Natural killer cell (primary cell): ENCODE measurements at places on chromosomes 3 and 15.

DNA sequence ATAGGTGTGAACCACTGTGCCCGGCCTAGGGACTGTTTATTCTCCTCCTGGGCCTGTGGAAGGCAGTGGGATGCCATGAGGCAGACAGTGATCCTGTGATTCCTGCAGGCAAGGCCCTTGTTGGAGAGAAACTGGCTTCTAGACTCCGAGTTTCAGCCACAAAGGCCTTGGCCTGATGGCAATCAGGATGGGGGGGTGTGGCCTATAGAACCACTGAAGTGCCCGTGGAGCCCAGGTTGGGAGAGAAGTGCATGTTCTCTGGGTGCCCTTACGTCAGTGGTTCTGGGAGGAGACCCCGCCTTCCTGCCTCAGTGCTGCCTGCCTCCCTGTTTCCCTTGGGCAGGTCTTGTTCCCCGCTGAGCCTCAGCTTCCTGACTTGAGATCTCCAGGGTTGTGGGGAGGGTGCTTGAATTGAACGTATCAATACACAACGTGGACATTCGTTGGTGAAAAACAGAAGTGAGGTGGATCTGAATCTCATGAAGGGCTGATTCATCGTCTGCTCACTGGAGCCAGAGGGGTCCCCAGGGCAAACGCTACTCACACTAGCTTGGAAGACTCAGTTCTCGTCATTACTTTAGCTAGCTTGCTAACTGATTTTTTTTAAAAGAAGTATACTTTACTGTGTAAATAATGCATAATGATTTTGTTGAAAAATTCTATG, 31.8 kb downstream of the IRAK2 start:
- DNase-seq, result peak; percentile 19

- no peak for DNase-seq
These were observed 35.8 kb downstream of the MLH1 start for GRCh38 chr3:37029111-37029510.

DNA sequence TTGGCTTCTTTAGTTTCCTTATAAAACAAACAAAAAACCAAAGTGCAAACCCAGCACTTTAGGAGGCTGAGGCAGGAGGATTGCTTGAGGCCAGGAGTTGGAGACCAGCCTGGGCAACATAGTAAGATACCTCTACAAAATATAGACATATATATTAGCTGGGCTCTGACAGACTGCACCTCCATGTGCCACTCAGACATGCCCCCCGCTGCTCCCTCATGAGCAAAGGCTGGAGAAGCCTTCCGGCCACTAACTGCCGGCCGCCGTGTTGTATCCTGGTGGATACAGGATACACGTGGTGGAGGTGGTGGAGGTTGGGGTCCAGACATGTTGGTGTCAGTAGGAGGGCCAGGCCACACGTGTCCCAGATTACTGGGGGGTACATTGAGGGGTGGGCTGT, 29.4 kb upstream of the CCR4 start:
- no peak for DNase-seq

DNA sequence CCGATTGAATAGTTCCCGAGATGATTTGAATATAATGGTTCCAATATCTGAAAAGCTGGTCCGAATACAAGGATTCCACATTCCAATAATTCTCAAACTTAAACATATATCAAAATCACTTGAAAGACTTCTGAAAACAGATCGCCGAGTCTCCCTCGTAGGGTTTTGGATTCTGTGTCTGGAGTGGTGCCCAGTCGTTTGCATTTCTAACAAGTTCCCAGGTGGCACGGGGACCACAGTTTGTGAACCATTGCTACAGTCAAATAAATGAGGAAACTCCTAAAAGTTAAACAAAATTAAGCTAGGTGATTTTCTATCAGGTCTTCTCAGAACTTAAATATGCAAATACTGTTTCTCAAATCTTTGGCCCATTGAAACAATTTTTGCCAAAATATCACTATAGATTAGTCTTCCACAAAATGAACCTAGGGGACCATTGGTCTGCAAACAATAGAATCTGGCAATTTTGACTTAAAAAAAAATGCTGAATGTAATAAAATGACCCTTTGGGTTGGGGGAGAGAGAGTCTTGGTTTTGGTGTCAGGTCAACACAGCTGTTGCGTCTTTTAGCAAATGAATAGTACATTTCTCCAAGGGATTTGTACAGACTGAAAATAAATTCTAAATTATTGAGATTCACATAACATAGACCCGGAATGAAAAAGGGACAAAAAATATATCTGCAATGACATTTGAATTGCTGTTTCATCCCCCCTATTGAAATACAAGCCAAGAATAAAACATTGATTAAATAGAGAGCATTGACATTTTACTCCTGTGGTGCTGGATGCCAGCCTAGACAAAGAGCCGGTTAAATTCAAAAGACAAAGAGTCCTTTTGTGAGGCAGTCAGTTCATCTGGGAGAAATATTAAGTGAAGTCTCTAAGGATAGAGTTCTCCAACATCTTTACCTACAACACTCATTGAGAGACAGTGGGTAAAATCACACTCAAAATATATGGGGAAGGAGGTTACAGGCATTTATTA, 175.7 kb upstream of the ADAMTS9 start:
- no peak for DNase-seq

DNA sequence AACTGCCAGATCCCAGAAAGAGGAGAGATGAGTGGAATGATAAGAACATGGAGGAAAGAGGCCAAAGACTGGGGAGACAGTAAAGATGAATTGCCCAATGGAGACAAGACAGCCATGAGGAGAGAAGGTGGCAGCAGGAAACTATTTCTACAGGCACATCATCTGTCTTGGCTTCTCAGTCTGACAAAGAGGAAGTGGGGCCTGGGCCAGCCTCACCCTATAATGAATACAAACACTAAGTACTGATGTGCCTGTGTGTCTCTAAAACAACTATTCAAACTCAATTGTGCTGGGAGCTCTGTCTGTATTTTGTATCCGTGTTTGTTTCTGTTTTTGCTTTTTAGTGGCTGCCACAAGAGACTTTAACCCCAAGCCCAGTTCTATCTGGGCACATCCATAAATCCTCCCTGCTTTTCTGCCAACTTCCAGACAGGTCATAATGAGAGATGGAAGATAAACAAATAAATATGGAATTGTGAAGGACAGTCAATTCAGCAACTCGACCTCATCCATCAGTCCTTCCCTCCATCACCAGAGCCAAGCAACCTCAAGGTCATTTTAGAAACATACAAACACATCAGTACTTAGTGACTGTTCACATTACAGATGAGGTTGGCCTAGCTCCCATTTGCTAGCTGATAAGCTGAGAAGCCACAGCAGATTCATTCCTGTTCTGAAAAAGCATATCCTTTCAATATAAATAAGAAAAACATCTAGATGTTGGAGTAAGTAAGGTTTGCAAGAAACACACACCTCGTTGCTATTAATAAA, 116.7 kb downstream of the CADPS start:
- DNase-seq, result no peak

DNA sequence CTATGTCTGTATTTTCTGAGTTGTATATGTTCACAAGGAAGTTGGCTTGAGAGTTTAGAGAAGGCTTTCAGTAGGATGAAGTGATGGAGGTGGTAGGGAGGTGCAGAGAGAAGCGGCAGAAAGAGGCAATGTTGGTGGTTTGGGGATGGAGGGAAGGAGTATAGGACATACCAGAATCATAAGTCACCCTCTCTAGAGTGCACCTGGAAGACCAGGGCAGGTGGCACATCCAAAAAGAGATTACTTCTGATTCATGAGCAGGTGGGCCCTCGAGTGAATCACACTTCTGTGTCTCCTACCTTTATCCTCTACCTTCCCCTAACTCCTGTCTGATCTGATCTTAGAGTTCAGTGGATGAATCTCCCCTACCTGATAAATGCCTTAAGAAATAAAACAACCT, 41.8 kb upstream of the MRPL3 start:
- DNase-seq, result no peak

DNA sequence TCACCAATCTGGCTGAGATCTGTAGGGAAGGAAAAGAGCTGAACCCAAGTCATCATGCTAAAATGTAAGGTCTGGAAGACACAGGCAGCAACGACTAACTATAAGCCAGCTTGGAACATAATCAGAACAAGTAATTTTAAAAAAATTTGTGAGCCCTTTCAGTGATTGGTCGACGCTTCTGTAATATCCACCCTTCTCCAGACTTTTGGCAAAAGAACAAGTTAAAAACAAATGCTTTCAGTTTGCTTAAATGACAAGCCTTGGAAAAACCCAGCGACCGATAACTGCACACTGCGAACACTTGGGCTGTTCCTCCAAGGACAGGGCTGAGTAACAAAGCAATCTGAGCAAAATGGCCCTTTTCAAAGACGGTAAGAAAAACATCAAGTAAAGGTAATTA, 49.6 kb downstream of the PCSK6 start:
- DNase-seq, result no peak

- DNase-seq, result no peak
These were observed 17.2 kb downstream of the TSPAN3 start for GRCh38 chr15:77053709-77054108.

DNA sequence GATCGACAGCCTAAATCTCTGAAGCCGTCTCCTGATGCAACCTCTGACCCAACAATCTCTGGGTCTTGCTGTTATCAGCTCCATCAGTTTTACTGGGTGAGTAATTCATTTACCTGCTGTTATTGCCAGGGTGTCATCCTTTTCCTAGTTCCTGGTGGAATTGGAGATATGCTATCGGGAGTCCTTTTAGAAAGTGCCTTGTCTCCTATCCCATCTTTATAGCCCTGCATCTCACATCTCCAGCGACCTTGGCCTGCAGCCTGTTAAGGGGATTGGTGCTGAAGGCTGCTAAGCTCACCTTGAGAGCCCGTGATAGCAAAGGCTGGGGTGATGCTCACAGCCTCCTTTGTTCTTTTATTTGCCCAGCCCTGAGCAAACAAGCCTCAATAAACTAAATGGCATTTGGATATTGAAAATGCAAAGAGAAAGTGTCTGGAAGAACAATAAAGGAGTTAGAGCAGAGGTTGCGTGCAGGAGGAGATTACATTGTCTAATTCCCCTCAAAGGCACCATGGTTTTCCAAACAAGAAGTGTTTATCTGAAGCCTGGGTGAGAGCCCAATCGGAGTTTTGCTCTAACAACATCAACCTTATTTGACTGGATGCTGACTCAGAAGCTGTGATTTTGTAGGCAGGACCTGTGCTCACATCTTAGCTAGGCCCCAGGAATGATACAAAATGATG, 101.8 kb downstream of the RPLP1 start:
- no peak for DNase-seq

DNA sequence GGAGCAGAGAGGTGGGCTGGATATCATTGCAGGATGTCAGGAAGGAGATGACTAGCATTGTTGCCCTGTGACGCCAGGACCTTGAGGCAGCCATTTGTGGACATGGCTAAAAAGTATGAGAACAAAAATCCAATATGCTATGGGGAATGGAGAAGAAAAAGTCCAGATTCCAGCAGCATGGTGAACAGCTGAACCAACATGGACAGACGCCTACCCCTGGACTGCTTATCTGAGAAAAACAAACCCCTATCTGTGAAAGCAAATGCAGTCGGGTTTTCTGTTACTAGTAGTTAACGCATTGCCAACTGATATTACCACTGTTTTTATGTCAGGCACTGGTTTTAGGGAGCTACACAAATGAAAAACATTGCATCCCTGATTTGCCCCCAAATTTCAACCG, 251.2 kb upstream of the RORA start:
- no peak for DNase-seq

DNA sequence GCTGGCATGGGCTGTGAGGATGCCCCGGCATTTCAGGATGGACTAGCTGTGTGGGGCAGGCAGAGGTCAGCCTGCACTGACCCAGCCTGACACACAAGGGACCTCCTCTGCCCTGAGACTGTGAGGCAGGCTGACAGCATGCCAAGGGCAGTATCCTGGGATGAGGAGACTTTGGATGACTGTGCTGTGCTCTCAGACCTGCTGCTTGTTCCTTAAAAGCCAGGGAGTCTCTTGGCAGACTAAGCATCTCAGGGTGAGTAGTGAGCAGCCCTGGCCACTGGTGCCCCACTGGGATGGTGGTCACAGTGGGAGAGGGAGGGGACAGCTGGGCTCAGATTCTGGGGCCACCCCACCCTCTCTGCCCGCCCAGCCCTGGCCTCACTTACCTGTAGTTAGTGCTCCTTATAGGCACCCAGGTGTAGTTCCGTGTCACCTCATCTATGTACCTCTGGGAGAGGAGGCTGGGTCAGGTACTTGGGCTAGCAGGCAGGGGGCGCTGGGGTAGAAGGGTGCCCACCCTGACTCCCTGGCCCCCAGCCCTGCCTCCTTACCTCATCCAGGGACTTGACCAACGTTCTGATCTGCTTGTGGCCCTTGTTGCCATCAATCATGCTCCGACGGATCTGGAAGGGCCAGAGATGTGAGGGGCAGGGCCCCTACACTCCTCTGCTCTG, 16.1 kb upstream of the TMEM115 start:
- DNase-seq, result no peak

- peak; percentile 8 for DNase-seq
These were observed 263.9 kb upstream of the STT3B start for GRCh38 chr3:31268868-31269267.

DNA sequence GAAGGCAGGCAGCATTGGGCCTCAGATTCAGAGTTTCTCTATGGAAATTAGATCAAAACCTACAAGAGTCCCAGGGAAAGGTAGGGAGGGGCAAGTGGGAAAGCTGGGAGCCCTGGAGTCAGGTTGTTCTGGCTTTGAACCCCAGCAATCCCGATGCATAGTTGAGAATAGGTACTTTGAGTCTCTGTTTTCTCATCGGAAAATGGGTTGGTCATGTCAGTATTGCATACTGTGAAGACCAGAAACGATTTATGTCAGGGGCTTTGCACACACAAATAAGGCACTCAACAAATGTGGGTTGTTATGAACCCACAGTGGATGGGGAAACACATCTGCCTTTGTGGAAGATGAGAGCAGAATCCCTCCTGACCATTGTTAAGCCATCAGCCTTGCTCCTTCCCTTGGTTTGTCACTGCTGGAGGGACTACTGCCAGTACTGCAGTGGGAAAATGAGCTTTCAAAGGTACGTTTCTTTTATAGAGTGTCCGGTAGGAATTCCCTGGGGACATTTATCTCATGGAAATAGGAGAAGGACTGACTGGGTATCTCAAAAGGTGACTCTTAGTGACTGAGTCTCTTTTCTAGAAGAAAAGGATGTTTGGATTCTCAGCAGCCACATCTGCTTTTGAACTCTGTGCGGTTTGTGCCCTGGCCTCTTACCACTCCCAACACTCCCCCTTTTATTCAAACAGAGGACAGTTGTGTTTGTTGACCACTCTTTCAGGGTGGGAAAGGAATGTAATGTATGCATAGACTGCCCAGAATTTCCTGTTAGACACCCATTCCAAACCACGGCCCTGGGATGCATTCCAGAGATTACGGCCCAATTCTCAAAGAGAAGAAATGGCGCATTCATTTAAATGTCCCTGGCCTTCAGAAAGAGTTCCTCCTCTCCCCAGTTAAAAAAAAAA, 54.6 kb upstream of the VILL start:
- no peak for DNase-seq

GRCh38 chr15:39669661-39670060, 88.8 kb downstream of the THBS1 start:
- no peak for DNase-seq

DNA sequence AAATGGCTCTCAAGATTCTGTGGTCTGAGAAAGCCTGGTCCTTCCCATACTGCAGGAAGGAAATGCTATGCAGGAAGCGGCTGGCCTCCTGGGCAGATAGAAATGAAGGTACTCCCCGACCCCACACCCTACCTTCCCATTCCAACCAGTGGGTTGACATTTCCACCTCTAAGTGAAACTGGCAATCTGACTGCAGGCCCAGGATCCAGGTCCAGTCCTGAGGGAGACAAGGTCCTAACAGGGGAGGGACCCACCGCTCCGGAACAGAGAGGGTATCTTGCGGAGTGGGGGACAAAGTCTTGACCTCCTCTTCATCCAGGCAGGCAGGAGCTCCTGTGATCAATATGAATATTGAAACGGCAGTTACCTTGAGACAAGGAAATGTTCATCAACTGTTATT, 6.6 kb upstream of the LOXL1 start:
- no peak for DNase-seq
